Naive thymus-derived CD8-positive, alpha-beta T cell (primary cell): ENCODE measurements at places on chromosomes 1 and 21.

- H3K4me3 ChIP-seq, result no peak overlapping the region
- no peaks in the 10 kb centered on the region for H3K27me3 ChIP-seq
- H3K4me1 ChIP-seq, result no peaks in the 10 kb centered on the region
Measured at GRCh38 chr1:228668553-228669241, 66.6 kb upstream of the RHOU start.

- peaks cover 10% of the 10 kb centered on the region for H3K4me1 ChIP-seq
- no peak for DNase-seq
- H3K27me3 ChIP-seq, result peaks cover 27% of the 10 kb centered on the region
- H3K27ac ChIP-seq, result no peak overlapping the region
Measured at GRCh38 chr1:157103268-157103667, 3.7 kb upstream of the ETV3L start.

DNA sequence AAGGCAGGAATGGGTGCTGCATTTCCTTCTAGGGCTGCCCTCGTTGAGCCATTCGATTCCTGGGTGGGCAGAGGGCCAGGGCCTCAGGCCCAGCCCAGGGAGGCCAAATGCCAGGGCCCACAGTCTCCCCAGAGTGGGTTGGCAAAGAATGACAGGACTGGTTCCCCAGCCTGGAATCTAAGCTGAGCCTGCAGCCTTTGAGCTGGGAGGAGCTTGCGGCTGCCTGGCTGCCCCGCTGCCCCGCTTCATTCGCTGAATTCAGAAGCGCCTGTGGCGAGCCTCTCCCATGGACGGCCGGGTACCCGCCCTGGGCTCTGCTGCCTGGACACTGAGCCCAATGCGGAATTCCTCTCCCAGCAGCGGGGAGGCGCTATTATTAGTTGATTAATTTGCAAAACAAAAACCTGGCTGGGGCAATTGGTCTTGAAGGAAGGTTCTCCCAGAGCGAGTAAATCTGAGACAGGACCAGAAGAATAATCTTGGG lies 32.3 kb upstream of the TARDBP start:
- no peak overlapping the region for H3K27ac ChIP-seq
- H3K27me3 ChIP-seq, result peaks cover 4% of the 10 kb centered on the region
- H3K4me3 ChIP-seq, result no peak overlapping the region
- DNase-seq, result no peak
- no peaks in the 10 kb centered on the region for H3K36me3 ChIP-seq
- peaks cover 4% of the 10 kb centered on the region for H3K4me1 ChIP-seq

DNA sequence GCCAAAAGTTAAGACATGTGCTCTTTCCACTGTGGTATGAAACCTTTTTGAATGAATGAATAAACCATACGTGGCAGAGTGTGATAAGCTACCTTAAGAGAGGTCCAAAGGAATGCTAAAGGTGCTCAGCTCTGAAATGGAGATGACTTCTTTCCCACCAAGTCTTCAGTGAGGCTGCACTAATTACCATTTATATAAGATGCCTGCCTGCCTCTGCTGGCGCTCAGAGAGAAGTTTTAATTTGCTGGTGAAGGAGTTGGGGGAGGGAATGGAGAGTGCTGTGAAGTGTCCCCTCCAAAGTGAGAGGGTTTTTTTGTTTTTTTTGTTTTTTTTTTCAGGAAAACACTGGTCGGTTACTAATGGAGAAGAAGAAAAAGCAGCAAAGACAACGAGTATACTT lies 559.0 kb downstream of the OMA1 start:
- H3K36me3 ChIP-seq, result no peaks in the 10 kb centered on the region
- H3K4me3 ChIP-seq, result no peak overlapping the region
- no peak for DNase-seq

- no peak overlapping the region for H3K27ac ChIP-seq
- H3K36me3 ChIP-seq, result no peaks in the 10 kb centered on the region
- DNase-seq, result no peak
- no peaks in the 10 kb centered on the region for H3K27me3 ChIP-seq
- H3K4me3 ChIP-seq, result no peak overlapping the region
Measured at GRCh38 chr1:196002906-196003305, 605.3 kb downstream of the KCNT2 start.

- no peak overlapping the region for H3K4me3 ChIP-seq
- H3K27ac ChIP-seq, result no peak overlapping the region
- H3K27me3 ChIP-seq, result peaks cover 38% of the 10 kb centered on the region
- H3K36me3 ChIP-seq, result no peaks in the 10 kb centered on the region
Measured at GRCh38 chr1:152683846-152684245, 2.1 kb upstream of the LCE2B start.

DNA sequence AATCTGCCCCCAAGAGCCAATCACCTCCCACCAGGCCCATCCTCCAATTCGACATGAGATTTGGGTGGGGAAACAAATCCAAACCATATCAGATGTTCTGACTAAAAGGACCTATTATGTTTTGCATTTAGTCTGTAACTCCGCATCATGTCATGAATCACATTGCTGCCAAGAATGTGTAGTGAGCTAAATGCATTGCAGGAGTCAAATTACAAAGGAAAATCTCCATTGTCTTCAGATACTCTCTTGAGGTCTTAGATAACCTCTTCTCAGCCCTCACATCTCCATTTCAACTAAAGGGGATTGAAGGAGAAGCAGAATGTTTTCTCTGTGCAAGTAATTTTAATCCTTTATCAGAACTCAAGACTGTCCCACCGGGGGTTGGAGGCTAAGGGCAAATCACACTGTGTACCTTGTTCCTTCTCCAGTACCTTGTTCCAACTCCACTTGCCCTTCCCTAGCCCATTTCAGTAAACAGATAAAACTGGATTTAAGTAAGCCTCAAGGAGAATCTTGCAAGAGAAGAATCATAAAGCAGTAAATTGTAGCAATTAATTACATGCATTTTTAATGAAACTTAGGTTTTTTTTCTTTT lies 34.1 kb downstream of the EXTL2 start:
- no peak for DNase-seq
- H3K4me1 ChIP-seq, result no peaks in the 10 kb centered on the region
- no peak overlapping the region for H3K4me3 ChIP-seq
- no peaks in the 10 kb centered on the region for H3K36me3 ChIP-seq

DNA sequence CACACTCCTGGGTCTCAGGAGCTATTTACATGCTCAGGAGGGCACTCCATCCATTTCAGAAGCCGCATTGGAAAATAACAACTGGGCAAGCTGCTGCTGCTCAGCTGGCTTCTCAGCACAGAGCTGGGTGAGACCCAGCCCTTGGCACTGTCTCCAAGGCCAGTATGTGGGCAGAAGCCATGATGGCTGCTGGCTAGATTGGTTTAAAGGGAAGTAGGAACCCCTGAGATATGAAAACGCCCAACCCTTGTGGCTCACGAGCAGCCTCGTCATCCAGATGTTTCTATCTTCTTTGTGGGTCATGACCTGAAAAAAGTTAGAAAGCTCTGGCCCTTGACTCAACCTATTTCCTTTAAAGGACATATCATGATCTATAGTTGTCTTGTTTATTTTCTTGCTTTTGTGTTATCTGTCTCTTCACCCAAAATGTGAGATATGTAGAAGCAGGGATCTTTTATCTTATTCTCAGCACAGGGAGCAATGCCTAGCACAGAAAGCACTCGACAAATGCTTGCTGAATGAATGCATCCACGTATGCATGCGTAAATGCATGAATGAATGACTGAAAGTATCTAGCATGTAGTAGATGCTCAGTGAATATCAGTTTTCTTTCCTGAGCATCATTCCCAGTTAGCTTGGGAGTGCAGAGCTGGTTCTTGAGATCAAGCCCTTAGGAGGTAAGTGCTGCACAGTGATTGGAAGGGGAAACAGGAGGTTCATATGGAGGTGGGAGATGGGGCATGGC lies 11.6 kb downstream of the MYBPH start:
- no peak for DNase-seq
- H3K27ac ChIP-seq, result no peak overlapping the region
- peaks cover 5% of the 10 kb centered on the region for H3K27me3 ChIP-seq
- H3K4me3 ChIP-seq, result no peak overlapping the region
- H3K4me1 ChIP-seq, result no peaks in the 10 kb centered on the region
- no peaks in the 10 kb centered on the region for H3K36me3 ChIP-seq

- H3K36me3 ChIP-seq, result no peaks in the 10 kb centered on the region
- no peak overlapping the region for H3K27ac ChIP-seq
- H3K4me1 ChIP-seq, result no peaks in the 10 kb centered on the region
Measured at GRCh38 chr1:56227401-56227800, 352.0 kb downstream of the PLPP3 start.

- H3K27ac ChIP-seq, result peak overlapping the region; percentile 77
- peaks cover 69% of the 10 kb centered on the region for H3K4me1 ChIP-seq
- peak; percentile 18 for DNase-seq
- peak overlapping the region; percentile 34 for H3K4me3 ChIP-seq
- no peaks in the 10 kb centered on the region for H3K27me3 ChIP-seq
- no peaks in the 10 kb centered on the region for H3K36me3 ChIP-seq
Measured at GRCh38 chr1:168509875-168510791, 33.7 kb downstream of the XCL2 start.

- no peak overlapping the region for H3K27ac ChIP-seq
- H3K36me3 ChIP-seq, result no peaks in the 10 kb centered on the region
- H3K4me3 ChIP-seq, result no peak overlapping the region
- DNase-seq, result no peak
Measured at GRCh38 chr21:23930565-23930964, 1676.7 kb downstream of the MRPL39 start.

- DNase-seq, result no peak
- no peak overlapping the region for H3K4me3 ChIP-seq
- no peak overlapping the region for H3K27ac ChIP-seq
- H3K27me3 ChIP-seq, result peaks cover 1% of the 10 kb centered on the region
- no peaks in the 10 kb centered on the region for H3K36me3 ChIP-seq
Measured at GRCh38 chr1:171195767-171196166, 10.7 kb downstream of the FMO2 start.

DNA sequence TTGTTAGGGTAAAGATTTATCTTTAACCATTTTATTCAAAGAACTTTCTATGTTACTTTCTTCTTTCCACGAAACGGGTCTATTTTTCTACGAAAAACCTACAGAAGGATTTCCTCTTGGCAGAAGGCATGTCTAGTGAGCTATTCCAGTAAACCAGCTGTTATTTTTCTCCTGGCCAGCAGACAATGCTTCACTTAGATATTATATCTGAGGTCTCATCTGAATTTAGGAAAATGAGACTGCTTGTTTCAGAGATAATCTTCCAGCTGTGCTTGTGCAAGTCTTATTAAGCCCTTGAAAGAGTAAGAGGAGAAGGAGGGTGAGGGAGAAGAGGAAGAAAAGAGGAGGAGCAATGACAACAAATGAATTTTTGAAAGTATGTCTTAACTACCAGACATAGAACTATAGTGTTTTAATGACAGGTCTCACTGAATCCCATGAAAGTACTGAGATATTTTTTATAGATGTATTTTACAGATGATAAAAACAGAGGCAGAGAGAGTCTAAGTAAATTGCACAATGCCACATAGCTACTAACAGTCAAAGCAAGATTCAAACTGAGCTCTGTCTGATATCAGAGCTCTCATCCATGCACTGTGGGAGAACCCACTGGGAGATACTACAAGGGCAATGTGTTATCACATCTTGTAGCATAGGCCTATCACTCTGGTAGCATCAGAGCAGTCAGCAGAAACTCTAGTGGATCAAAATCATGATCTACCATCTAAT lies 54.6 kb upstream of the SAMSN1 start:
- no peak for DNase-seq
- peaks cover 25% of the 10 kb centered on the region for H3K4me1 ChIP-seq
- H3K36me3 ChIP-seq, result no peaks in the 10 kb centered on the region
- no peaks in the 10 kb centered on the region for H3K27me3 ChIP-seq
- H3K4me3 ChIP-seq, result no peak overlapping the region
- no peak overlapping the region for H3K27ac ChIP-seq

- H3K27ac ChIP-seq, result no peak overlapping the region
- H3K36me3 ChIP-seq, result peaks cover 45% of the 10 kb centered on the region
- no peak overlapping the region for H3K4me3 ChIP-seq
- no peaks in the 10 kb centered on the region for H3K27me3 ChIP-seq
Measured at GRCh38 chr1:108188801-108189200, 11.3 kb downstream of the SLC25A24 start.

DNA sequence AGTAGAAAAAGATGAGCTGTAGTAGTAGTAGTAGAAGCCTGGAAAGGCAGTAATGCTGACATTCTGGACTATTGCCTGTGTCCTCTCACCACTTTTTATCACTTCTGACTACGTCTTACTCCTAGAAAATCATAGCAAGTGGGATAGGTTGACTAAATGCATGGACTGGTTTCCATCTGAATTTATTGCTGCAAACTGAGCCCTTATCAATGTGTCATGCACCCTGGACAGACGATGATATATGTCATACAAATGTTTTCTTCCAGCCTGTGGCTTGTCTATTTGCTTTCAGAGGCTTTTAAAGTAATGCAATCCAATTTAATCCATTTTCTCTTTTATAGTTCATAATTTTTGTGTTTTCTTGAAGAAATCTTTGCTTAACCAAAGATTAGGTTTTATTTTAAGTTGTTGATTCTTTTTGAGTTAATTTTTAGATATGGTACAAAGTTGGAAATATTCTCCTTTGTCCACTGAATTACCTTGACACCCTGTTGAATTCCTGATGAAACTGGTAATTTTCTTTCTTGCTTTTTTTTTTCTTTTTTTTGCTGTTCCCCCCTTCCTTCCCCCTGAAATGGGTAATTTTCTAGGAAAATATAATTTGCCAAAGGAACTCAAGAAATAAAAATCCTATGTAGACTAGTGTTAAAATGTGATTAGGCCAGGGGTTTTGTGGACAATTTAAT lies 47.1 kb downstream of the PHACTR4 start:
- H3K4me3 ChIP-seq, result no peak overlapping the region
- no peaks in the 10 kb centered on the region for H3K27me3 ChIP-seq
- H3K36me3 ChIP-seq, result no peaks in the 10 kb centered on the region
- H3K4me1 ChIP-seq, result peaks cover 3% of the 10 kb centered on the region

DNA sequence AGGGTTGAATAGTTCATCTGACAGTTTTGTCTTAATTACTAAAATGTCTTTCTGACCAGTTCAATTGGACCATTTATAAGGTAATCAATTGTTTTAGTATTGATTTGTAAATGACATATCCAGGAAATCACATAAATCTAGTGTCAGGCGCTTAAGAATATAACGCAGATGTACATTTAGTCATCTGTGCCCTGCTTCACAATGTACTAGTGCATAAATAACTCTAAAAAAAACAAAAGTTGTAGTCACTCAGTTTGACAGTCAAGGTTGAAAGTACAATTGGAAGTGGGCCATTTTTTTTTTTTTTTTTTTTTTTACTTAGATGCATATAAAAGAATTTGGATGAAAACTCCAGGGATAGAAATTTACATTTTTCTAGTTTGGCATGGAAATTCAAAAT lies 490.4 kb downstream of the PTPRC start:
- no peaks in the 10 kb centered on the region for H3K36me3 ChIP-seq
- H3K4me3 ChIP-seq, result no peak overlapping the region
- H3K27me3 ChIP-seq, result no peaks in the 10 kb centered on the region
- no peak for DNase-seq
